Epithelial cell of alveolus of lung (primary cell): ENCODE measurements at places on chromosomes 7 and 10. TPM values are rescaled to one million over a fixed set of nuclear protein-coding genes. Genes with fewer than 3 reads are reported as not detected.

The CCDC6 gene
- total RNA-seq, result 32.6 and 36.7 TPM in 2 replicates

The ZNF365 gene
- 0.32 and 3.4 TPM in 2 replicates for total RNA-seq

The ZNF107 gene
- 2.2 and 4.3 TPM in 2 replicates for total RNA-seq

The LRRC27 gene
- total RNA-seq, result 5.2 and 7.3 TPM in 2 replicates

The GTPBP4 gene
- total RNA-seq, result 15.7 and 24.3 TPM in 2 replicates

The PLAU gene
- 156 and 449 TPM in 2 replicates for total RNA-seq

The SRRM3 gene
- 7.1 and 8.5 TPM in 2 replicates for total RNA-seq
